NCI-H1092 (cell line): ENCODE measurements at places on chromosomes 6 and 20.
A peak's percentile ranks its signal among the peaks of the same experiment; 100 is the strongest.

DNA sequence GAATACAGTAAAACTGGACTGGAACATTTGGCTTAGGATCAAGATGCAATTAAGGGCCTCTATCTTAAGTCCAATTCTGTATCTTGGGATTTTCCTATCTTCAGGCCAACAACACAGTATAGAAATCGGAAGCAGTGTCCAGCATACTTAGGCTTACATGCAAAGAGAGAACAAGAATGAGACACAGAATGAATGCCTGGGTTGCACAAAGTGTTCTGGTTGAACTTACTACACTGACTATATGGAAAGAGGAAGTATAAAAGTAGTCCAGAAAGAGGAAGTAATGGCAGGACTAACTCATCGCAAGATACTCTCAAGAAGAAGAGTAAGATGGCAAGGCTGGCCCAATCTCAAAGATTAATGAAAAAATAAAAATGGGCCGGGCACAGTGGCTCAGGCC lies 87.6 kb downstream of the BTBD9 start:
- no peak for DNase-seq

- no peak for DNase-seq
These were observed 34.4 kb upstream of the RNF217 start for GRCh38 chr6:124927806-124928205.

DNA sequence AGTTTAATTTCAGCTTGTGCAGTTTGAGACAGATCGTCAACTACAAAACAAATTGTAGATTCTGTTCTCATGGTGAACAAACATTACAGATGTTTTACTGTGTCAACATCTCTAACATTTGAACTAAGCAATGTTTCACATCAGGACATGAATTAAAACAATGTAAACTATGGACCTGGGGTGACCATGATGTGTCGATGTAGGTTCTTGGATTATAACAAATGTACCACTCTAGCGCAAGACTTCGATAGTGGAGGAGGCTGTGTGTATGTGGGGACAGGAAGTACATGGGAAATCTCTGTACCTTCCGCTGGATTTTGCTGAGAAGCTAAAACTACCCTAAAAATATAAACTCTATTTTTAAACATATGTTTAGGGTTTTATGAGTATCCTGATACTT lies 17.1 kb downstream of the HIVEP2 start:
- DNase-seq = no peak

DNA sequence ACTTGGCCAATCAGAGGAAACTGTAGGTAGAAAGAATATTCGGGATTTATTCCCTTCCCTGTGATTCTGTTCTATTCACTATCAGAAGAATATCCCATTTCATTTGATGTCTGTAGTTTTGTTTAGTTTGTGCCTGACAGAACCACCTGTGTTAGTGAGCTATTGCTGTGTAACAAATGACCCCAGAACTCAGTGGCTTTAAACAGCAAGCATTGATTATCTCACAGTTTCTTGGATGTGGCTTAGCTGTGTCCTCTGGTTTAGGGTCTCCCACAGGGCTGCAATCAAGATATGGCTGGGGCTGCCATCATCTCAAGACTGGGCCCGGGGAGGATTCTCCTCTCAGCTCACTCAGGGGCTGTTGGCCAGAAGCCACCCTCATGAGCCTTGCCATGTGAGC lies 143.7 kb downstream of the ZDHHC14 start:
- DNase-seq = no peak

DNA sequence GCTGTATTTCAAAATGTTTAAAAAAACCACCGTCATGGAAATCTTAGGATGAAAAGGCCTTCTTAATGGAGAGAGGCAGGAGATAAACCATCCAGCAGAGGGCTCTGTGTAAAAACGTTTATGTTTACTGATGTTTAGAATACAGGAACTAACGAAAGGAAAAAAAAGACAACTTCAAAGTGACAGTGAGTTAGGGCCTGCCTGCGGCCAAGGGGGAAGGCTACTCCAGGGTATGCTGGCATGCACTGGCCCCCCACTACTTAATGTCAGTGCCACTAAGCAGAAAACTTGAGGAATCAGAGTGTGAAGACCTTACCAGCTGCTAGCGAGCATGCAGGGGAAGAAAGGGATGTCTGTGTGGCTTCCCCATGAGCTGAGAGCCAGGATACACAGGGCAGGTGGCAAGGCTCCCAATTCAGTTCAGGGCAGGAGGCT lies 47.7 kb downstream of the AKAP7 start:
- no peak for DNase-seq

- no peak for DNase-seq
These were observed 103.6 kb downstream of the ZMYND8 start for GRCh38 chr20:47252879-47253307.

- no peak for DNase-seq
These were observed 12.4 kb upstream of the CCN6 start for GRCh38 chr6:112041535-112041934.

GRCh38 chr20:49112596-49113274 lies 66.6 kb downstream of the CSE1L start:
- DNase-seq = no peak

GRCh38 chr6:148969603-148970061 lies 222.8 kb downstream of the UST start:
- DNase-seq = peak; percentile 92

DNA sequence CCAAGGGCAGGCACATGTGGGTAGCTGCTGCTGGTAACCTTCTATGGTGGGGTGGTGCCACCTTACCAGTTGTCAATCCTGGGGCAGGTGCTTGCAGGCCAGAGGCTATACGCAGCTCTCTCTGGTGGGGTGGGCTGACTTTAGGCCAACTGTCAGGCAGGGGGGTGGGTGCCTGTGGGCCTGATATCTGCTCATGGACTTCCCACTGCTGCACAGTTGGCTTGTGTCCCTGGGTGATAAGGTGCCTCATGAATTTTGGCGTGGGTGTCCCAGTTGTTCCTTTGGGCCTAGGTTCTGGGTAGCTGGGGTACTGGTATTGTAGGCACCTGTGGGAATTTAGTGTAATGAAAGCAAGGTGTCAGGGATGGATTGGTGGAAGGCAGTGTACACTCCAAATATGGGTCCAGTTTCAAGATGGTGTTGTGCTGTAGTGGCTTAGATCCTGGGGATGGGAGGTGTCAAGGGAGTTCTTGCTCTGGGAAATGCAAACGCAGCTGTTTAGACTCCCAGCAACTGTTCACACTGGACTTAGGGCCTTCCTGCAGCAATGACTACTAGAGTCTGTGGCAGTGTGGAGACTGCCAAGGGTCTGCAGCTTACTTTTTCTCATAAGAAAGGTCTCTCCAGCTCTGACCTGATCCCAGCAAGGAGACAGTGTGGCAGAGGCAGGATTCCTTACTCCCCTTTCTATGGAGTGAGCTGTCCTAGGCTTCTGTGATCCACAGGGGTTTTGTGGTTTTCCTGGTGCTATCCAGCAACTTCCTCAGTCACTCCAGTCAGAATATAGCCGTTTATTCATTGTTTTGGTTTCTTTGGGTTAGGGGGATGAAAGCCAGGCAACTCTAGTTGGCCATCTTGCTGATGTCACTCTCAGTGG lies 128.2 kb downstream of the CRYBG1 start:
- DNase-seq = no peak

GRCh38 chr6:42746463-42747391 lies 824 bp upstream of the TBCC start:
- DNase-seq = peak; percentile 81

- no peak for DNase-seq
These were observed 4.2 kb downstream of the CLIC5 start for GRCh38 chr6:46011188-46012085.

GRCh38 chr20:53352727-53353440 lies 240.8 kb downstream of the ZNF217 start:
- DNase-seq = no peak

- DNase-seq = no peak
These were observed 26.3 kb downstream of the PRDM1 start for GRCh38 chr6:106112433-106112832.

DNA sequence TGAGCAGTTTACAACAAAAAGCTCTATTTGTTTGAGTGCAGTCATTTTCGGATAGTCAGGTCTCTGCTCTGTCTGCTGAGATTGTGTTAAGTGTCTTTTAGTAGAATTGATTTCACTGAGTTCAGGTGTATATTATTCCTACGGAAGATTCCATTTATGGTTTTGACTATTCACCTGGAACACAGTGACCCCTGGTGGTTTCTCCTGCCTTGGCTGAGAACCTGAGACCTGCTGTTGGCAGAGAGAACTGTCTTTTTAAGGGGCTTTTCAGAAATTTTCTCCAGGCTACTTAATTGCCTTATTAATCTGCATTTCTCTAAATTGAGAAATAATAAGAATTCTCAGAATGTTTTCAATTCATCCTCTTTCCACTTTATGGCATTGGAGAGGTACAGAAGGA lies 508.0 kb downstream of the TBC1D32 start:
- no peak for DNase-seq

GRCh38 chr6:148263961-148264360 lies 78.7 kb upstream of the SASH1 start:
- no peak for DNase-seq

DNA sequence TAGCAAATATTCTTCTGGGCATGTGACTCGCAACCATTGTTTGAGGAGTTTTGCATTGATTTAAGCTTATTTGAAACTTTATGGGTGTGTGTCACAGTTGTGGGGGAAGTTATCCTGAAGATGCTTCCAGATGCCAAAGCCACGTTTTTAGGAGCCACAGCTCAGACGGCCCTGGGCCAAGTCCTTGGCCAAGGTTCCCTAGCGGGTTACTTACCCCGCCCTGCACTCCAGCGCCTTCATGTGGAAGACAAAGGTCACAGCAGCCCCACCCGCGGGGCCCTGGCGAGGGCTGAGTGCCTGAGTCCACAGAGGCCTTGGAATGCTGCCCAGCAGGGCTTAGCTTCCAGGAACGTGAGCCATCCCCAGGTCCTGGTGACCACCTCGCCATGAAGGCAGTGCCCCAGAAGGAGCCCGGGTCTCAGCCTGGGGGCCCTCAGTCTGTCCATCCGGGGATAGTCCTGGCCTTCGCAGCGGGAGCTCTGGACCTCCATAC lies 308.3 kb downstream of the CDH4 start:
- peak; percentile 7 for DNase-seq

- no peak for DNase-seq
These were observed 39.3 kb upstream of the OSTM1 start for GRCh38 chr6:108113557-108114519.

DNA sequence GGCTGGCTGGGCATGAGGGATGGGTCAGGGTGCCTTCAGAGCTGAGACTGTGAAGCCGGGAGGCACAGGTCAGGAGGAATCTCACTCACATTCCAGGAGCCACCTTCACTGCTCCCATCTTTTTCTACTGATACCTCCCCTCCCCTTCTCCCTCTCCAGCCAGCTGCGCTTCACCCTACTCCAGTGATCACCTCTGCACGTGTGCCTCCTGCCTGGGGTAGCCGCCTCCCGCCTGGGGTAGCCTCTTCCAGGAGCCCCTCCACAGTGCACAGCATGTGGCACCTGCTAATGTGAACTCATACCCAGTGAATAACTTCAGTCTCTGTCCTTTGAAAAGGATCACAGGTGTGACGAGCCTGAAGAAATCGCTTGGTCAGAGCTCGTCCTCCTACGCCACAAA lies 232.6 kb downstream of the TMEM242 start:
- no peak for DNase-seq

GRCh38 chr20:36872852-36873251 lies 3.1 kb upstream of the TLDC2 start:
- peak; percentile 20 for DNase-seq

DNA sequence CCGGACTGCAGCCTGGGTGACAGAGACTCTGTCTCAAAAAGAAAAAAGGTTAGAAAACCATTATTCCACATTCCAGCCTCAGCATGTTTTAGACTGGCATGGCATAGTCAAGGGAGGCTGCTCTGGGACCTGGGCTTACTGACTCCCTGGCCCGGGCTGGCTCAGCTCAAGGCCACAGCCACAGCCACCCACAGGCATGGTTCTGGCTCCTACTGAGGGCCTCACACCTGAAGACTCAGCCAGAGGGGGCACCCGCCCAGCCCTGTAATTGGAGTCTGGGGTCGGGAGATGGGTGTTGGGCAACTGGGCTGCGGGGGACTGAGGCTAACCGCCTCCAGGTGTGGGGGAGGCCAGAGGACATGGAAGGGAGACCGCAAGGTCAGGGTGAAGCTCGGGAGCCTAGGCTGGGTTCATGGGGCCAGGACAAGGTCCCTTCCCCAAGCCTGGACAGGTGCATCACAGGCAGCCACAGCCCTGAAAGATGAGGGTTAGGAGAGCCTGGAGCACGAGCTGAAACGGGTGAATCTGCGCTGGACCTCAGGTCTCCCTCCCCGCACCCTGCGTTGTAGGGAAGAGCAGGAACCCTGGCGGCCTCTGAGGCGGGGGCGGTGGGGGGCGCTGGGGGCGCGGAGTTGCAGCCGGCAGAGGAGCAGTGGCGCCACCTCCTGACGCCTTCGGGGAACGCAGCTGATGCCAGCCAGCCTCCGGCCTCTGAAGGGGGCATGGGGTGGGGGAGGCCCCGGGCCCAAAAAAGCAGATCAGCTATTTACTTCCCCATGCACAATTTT lies 67.7 kb upstream of the SRSF6 start:
- DNase-seq = no peak

GRCh38 chr20:5113615-5113986 lies 6.2 kb downstream of the PCNA start:
- no peak for DNase-seq

DNA sequence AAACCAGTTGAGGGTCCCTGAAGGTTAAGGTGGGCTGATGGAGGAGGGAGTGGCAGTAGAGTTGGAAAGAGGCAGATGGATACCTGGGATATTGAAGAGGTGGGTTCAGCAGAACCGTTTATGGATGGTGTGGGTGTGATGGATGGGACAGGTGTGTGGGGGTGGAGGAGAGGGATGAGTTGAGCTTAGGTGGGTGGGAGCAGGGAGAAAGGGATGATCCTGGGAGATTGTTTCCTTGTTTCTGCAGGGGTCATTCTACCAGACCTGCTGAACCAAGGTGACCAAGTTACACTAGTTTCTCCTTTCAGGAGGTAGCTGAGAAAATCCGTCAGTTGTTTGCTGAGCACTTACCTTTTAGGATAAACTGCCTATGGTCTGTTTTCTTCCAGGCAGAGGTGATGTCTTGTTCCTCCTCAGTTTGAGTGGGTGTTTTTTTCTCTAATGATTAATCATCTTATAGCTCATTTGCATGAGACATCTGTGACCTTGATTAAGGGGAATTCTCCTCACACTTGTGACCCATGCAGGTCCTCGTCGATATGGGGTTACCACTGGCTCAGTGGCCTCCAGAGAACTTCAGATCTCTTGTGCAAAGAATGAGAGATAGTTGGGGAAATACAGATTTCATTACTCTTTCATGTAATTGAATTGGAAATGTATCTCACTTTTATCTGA lies 53.0 kb downstream of the FARS2 start:
- DNase-seq = no peak

GRCh38 chr6:74273541-74273940 lies 577.5 kb downstream of the CD109 start:
- DNase-seq = no peak

DNA sequence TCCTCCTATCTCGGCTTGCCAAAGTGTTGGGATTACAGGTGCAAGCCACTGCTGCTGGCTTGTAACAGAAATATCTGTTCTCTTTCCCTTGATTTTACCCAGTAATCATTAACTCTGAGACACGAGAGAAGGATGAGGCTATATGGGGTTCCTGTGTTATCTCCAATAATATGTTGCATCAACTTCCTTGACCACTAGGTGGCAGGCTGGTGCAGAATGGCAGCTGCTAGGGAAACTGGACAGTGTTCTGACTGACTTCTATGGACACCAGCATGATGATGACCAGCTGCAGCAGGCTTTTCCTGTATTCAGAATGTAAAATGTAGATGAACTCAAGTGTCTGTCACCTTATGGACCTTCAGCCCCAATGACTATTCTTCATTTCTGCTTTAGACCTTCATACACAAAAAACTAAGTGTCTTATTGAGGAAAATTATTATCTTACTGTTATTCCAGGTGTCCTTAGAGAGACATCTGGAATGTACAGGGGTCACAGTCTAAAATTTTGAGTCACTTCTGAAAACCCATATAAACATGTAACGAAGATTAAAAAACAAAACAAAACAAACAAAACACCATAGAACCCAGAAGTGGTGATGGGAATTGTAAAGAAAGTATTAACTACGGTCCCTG lies 20.4 kb upstream of the CD109 start:
- DNase-seq = peak; percentile 36
